Lower leg skin (tissue), 4 donors: ENCODE measurements at places on chromosomes 7 and 10. TPM values are rescaled to one million over a fixed set of nuclear protein-coding genes. Genes with fewer than 3 reads are reported as not detected.

GRCh38 chr10:114374053-114374791, 30.1 kb downstream of the AFAP1L2 start:
- no peak for DNase-seq

- no peak for DNase-seq
Observed at GRCh38 chr7:55108401-55108800, 89.6 kb downstream of the EGFR start.

Gene NAT16
- total RNA-seq: not detected

Gene TMEM140
- 8.2 TPM for total RNA-seq

DNA sequence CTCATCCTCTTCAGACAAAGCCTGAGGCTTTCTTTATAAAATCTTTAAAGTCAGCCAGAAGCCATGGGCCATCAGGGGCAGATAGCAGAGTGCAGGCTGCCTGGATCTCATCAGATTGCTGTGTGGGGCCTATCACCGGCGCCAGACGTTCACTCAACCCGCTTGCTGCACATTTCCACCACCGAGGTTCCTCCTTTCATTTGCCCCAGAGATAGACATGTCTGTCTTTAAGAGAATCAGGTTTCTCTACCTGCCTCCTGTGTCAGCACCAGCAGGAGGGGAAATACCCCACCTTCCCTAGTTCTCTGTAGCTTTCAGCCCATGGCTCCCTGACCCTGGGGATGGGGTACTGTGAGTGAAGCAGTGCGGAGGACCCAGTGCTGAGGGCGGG, 22.0 kb downstream of the SLC18A2 start:
- peak; percentile 58 for DNase-seq

Gene TAS2R3
- total RNA-seq: 1.3 TPM

- DNase-seq: no peak
Observed at GRCh38 chr10:1829712-1830111, 92.4 kb upstream of the ADARB2 start.
